Central memory CD8-positive, alpha-beta T cell (primary cell): ENCODE measurements at places on chromosomes 5 and 9.

GRCh38 chr9:88682431-88682831, 147.5 kb downstream of the NXNL2 start:
- DNase-seq = no peak

- no peak for DNase-seq
Observed at GRCh38 chr5:55232271-55232984, 980 bp downstream of the CCNO start.

DNA sequence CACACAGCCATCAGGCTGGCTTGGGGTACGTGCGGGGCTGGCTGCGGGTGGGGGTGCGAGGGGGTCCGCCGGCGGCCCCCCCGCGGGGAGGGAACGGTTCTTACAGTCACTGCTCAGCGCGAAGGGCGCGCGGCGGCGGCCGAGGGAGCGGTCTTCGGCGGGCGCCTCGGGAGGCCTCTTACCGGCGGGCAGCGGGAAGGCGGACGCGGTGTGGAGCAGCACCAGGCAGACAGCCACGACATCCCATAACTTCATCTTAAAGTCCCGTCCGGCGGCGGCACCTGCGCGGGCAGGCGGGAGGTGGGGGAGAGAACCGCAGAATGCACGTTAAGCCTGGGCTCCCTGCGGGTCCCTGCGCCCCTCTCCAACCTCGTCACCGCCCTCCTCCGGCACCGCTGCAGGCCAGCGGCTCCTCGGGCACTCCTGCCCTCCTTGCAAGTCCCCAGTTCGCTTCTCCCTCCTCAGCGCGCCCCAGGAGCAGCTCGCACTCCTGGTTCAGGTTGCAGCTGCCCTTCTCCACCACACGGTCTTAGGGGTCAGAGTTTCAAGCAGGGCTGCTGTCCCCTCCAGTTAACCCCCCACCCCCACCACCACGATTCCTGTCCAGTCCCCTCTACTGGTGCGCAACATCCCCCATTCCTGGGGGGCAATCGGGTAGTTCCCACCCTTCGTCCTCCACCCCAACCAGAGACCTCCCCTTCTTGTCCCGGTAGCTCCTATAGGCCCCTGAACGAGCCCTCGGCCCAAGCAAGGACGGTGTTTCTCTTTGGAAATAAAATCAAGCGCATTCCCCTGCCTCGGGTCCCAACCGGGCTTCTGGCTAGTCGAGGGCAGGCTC, 5.1 kb downstream of the GDNF start:
- DNase-seq = no peak

DNA sequence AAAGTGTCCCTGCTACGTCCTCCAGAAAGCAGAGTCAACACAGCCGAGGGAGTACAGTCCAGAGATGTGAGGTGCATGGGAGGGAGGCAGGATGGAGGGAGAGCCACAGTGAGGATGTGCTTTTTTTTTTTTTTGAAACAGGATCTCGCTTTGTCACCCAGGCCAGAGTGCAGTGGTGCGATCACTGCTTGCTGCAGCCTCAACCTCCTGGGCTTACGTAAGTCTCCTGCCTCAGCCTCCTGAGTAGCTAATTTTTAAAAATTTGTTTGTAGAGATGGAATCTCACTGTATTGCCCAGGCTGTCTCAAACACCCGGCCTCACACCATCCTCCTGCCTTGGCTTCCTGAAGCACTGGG, 33.2 kb upstream of the ALDH1B1 start:
- DNase-seq = no peak

DNA sequence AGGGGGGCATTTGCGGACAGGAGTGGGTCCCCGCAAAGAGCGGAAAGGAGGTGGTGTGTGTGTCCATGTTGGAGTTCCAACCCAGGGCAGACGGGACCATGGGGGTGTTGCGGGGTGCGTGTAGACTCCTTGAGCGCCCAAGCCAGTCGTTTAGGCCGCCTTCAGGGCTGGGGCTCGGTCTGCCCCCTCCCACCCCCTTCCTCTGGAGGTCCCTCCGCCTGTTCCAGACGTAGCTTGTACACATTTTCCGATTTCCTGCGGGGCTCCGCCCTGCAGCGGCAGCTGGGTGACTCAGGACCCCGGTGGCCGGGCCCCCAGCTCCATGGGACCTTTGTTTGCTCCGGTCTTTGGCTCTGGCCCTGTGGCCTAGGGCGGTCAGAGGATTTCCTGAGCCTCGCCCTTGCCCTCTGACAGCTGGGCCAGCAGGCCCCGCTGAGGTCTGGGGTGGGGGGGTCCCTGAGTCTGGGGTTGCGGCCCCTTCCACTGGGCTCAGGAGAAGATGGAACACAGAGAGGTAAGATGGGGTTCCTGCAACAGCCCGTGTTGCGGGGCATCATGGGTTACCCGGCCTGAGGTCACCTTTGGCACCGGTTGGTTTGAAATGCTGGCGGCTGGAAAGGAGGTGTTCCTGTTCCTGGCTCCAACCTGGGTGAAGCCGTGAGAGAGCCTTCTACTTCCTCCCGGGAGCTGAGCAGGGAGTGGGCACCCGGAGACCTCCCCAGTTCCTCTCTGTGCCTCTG, 1.5 kb downstream of the PKN3 start:
- DNase-seq = no peak

DNA sequence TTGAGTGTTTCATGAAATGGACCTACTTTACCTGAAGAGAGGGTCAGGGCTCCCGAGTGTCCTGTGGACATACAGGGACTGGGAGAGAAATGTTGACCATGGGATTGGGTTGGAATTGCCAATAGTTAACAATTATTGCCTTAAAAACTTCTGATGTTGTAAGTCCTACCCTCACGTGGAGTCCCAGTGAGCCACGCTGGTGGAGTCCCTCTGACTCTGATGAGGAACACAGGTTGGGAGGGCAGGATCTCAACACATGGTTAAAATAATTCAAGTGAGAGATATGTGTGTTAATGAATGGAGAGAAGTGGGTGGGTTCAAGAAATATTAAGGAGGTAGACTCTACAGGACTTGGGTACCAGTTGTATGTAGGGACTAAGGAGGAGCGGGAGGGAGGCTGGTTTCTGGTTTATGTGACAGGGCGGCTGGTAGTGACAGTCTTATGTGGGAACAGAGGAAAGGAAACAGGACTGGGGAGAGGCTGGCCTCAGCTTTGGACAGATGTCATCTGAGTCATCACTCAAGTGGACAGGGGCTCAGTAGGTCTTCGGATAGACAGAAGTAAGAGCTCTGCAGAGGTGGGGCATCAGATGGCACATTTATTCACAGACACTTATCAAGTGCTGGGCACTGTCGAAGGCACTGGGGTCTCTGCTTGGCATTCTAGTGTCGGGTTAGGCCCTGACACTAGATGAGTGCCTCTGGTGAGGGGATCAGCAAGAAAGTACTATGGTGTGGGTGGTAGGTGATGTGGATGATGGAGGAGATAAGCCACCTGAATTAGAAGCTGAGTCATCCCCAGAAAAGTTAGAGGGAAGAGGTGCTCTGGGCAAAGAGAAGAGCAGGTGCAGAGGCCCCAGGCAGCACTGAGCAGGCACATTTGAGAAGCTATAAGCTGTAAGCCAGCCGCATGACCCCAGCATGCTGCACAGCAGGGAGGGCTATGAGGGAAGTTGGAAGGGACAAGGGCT, 27.2 kb downstream of the MAML1 start:
- DNase-seq = no peak

DNA sequence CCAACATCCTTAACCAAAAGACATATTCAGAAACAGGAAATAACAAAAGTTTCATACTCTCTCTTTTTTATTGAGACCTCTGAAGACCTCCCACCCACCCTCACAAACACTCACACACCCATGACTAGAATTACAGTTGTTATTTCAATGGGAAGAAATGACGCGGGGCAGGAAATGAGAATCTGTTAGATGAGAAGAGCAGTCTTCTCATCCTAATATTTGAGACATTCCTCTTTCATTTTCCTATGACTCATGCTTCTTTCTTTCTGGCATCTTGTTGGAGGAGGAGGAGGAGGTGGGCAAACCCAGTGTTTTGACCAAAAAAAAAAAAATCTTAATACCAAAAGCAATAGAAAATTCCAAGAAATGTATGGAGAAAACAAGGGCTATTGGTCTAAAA, 179.5 kb upstream of the TARS1 start:
- DNase-seq = no peak
